ENCODE measurements at places on chromosomes 12 and 14.

DNA sequence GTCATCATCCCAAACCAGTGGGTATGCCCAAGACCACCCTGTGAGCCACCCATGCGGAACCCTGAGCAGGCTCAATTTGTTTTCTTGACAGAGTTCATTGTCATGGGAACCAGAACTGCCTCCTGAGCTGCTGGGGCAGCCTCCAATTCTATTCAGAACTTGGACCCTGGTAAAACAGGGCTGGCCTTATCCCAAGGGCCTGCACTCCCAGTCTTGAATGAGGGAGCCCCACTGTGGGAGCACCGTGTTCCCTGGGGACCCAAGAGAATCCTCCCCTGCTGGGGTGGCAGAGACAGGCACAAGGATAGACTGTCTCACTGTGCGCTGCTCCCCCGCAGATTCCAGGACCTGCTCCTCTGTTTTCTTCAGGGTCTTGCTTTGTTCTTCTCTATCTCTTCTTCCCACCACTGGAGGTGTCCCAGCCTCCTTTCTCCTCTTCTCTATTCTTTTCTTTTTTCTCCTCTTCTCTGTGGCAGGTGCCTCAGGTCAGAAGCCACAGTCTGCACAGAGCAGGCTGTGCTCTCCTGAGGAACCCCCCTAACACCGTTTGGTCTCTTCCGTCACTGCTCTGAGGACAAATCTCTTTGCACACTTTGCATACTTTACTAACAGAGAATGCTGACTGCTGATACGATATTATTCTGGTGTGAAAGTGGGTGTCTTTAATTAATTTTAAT lies 31.2 kb upstream of the CHPT1 start:
- DNase-seq: no peak

DNA sequence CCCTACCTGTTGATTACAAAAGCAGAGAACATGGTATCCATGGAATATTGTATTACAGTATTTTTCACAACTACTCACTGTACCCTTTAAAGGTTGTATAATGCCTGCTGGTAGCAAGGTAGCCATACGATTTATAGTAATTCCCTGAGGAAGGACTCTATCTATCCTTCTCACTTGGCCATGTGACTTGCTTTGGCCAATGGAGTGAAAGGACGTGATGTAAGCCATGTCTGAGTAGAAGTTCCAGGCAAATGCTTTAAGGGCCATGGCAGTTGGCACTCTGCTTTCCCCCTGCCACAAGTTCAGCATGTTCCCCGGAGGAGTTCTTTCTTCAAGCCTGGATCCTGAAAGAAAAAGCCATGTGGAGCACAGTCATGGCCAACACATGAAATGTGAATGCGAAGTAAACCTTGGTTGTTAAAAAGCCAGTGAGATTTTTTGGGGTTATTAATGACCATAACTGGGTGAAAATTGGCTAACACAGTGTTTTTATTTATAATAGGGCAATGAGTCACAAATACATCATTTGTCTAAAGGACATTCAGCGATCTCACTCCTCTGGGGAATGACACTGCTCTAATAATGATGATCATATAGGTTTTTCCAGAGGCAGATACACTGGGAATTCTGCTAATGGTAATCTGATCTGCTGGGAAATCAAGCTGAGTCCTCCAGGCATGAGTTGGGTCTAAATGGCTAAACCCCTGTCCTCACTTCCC lies 67.4 kb upstream of the SLC38A2 start:
- no peak for DNase-seq

- DNase-seq: no peak
Measured at GRCh38 chr12:13666806-13667205, 314.6 kb downstream of the GRIN2B start.

DNA sequence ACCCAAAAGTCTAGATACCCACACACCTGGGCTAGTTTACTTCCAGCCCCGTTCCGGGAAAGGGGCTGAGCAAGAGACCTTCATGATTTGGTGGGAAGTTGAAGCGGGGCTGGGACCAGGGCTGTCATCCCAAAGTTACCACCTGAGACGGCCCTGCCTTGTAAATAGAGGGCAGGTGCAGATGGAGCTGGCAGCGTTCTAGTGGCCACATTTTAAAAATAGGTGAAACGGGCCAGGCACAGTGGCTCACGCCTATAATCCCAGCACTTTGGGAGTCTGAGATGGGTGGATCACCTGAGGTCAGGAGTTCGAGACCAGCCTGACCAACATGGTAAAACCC lies 43.4 kb downstream of the NFKBIA start:
- no peak for DNase-seq

DNA sequence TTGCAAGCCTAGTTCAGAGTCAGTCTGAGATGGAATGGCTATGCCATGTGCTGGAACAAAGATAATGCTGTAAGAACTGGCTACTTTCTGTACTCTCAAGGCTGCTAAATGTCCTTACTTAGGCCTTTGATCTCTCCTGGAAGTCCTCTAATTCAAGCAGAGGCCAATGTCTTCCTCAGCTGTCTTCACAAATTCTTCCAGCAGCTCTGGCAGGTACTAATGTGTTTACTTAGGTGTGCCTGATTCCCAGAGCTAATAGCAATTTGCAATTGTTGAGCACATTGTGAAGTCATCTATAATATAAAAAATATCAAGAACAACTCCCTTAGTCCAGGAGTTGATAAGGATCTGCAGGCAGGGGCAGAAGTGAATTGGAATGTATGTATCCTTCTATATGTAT lies 3.8 kb upstream of the MYF5 start:
- DNase-seq: no peak

GRCh38 chr14:102930753-102931579 lies 8.5 kb downstream of the AMN start:
- no peak for DNase-seq
